ENCODE measurements at places on chromosomes 6 and 20. TPM values are rescaled to one million over a fixed set of nuclear protein-coding genes. Genes with fewer than 3 reads are reported as not detected.

DNA sequence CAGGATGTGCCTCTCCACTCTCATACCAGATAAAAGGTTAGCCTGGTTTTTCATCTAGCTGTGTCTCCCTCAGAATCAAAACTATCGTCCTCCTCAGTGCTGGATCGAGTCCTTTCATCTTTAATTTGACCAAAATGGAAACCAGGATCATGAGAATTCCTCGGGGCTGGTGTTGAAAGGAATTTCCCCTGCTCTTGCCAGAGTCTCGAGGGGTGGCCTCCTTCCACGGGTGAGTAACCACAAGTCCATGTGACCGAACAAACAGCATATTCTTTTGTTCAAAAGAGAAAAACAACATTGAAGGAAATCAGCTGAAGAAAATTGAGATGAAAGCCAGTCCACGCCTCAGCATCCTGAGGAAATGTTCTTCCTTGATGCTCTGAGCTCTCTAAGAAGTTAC, 165.9 kb upstream of the CDYL start:
- no peaks in the 10 kb centered on the region for H3K36me3 ChIP-seq
- 0 out of 2 replicates have a peak, but pooled peaks cover 7% of the 10 kb centered on the region for H3K4me1 ChIP-seq
- H3K27ac ChIP-seq: no peak overlapping the region
- no peak for DNase-seq
- H3K4me3 ChIP-seq: no peak overlapping the region

- H3K27me3 ChIP-seq: no peaks in the 10 kb centered on the region
- no peak overlapping the region for H3K27ac ChIP-seq
- no peaks in the 10 kb centered on the region for H3K36me3 ChIP-seq
- DNase-seq: no peak
- H3K4me3 ChIP-seq: no peak overlapping the region
- H3K4me1 ChIP-seq: no peaks in the 10 kb centered on the region
These were observed 61.4 kb downstream of the DNAH8 start for GRCh38 chr6:38776515-38776914.

DNA sequence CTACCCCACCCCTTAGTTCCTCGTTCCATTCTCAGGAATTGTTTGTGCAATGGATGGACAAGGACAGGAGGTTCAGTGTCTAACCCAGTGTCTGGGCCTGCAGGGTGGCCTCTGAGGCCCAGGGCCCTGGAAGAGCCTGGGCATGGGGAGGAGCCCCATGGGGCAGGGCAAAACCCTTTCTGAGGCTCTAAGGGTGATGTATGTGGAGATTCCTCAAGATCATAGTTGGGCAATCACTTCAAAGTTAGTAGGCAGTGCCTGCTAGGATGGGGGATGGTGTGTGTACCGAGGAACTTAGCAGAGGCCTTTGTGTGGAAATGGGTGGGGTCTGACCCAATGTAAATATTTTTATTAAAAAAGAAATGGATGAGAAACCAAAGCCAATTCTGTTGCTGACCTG, 6.7 kb upstream of the C2 start:
- peaks cover 15% of the 10 kb centered on the region for H3K4me1 ChIP-seq
- H3K27me3 ChIP-seq: no peaks in the 10 kb centered on the region
- H3K36me3 ChIP-seq: no peaks in the 10 kb centered on the region
- DNase-seq: no peak
- no peak overlapping the region for H3K27ac ChIP-seq

- H3K4me3 ChIP-seq: no peak overlapping the region
- H3K36me3 ChIP-seq: no peaks in the 10 kb centered on the region
- no peaks in the 10 kb centered on the region for H3K27me3 ChIP-seq
- H3K4me1 ChIP-seq: no peaks in the 10 kb centered on the region
- no peak for DNase-seq
These were observed 59.5 kb downstream of the PSMG4 start for GRCh38 chr6:3318226-3318625.

DNA sequence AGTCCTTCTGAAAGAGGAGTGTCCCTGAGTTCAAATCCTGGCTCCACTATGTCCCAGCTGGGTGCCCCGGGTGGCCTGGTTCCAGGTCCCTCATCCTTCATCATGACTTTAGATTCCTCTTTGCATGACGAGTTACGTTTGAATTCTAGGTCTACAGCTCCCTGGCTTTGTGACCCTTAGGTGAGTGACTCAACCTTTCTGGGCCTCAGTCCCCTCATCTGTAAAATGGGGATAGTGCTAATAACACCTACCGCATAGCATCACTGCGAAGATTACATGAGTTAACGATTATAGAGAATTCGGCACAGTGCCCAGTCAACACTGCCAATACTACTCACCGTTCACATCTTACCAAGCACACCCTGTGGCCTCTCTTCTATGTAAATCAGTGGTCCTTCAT, 39.4 kb downstream of the RSPO4 start:
- no peak overlapping the region for H3K27ac ChIP-seq
- DNase-seq: no peak
- H3K4me1 ChIP-seq: no peaks in the 10 kb centered on the region
- no peaks in the 10 kb centered on the region for H3K36me3 ChIP-seq
- H3K4me3 ChIP-seq: no peak overlapping the region
- H3K27me3 ChIP-seq: no peaks in the 10 kb centered on the region

DNA sequence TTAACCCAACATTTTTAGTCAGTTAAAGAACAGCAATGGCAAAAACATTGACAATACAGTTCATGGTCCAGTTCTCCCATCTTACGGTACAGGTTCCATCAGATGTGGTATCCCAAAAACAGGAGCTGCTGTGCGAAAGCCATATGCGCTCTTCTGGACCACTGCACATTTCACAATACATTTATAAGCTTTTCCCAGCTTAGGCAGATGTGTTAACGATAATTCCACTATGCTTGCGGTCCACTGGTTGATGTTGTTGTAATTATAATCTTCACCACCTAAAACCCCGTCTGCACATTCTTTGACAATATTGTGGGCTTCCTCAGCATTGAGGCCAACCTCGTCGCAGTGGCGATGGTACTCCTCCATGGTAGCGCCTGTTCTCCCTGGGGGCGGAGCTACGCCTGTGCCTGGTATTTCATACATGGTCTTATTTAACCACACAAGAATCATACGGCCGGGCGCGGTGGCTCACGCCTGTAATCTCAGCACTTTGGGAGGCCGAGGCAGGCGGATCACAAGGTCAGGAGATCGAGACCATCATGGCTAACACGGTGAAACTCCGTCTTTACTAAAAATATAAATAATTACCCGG, 52.0 kb downstream of the BFSP1 start:
- DNase-seq: no peak
- H3K36me3 ChIP-seq: no peaks in the 10 kb centered on the region
- no peaks in the 10 kb centered on the region for H3K27me3 ChIP-seq
- H3K4me1 ChIP-seq: no peaks in the 10 kb centered on the region
- no peak overlapping the region for H3K4me3 ChIP-seq

- H3K36me3 ChIP-seq: no peaks in the 10 kb centered on the region
- no peaks in the 10 kb centered on the region for H3K27me3 ChIP-seq
- no peak overlapping the region for H3K4me3 ChIP-seq
- H3K27ac ChIP-seq: no peak overlapping the region
These were observed 95.7 kb downstream of the TNFAIP3 start for GRCh38 chr6:137962725-137963124.

DNA sequence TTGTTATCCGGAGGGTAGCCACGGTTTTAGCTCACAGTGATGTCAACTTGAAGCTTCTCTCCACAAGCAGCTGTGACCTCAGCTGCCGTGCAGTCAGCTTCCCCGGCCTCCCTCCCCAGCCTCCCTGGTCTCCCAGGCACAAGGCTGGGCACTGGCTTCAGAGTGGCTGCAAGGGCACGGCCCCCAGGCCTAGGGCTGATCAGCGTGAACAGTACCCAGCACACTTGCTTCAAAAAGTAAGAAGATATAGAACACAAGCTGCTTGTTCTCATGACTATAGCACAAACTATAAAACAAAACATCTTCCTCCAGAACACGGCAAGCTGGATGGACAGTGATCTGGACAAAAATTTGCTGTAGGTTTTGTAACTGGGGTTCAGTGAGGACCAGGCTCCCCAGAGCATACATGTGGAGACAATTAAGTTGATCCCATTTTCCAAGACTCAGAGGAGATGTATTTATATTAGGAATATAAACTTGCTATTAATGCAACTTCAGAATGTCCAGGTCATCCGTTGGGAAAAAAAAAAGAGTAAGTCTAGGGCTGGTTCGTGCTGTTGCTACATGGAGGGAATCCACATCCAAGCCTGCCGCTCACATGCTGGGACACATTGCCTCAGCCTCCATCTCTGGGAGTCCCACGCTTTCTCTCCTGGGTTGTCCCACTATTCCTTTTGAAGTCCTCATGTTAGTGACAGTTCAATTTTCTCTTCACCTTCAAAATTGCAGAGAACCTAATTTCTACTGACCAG, 199.4 kb upstream of the THBS2 start:
- H3K27ac ChIP-seq: no peak overlapping the region
- no peak overlapping the region for H3K4me3 ChIP-seq
- DNase-seq: no peak
- no peaks in the 10 kb centered on the region for H3K36me3 ChIP-seq

GRCh38 chr6:139625998-139626975, 251.8 kb upstream of the CITED2 start:
- H3K36me3 ChIP-seq: no peaks in the 10 kb centered on the region
- no peak overlapping the region for H3K27ac ChIP-seq
- no peaks in the 10 kb centered on the region for H3K4me1 ChIP-seq
- no peak for DNase-seq

- H3K4me3 ChIP-seq: peak within 1 kb of the TSS; percentile 8
- H3K27ac ChIP-seq: no peak within 1 kb of the TSS
- no peaks in the 10 kb centered on the region for H3K36me3 ChIP-seq
- H3K27me3 ChIP-seq: peaks cover 7% of the 10 kb centered on the region
- no peak for DNase-seq
These were observed at the start of gene KCNK17 for GRCh38 chr6:39314273-39314795. Gene KCNK17, minus strand, starts transcription at chr6:39314419. Its CDS starts 99 bp downstream, at chr6:39314320.

DNA sequence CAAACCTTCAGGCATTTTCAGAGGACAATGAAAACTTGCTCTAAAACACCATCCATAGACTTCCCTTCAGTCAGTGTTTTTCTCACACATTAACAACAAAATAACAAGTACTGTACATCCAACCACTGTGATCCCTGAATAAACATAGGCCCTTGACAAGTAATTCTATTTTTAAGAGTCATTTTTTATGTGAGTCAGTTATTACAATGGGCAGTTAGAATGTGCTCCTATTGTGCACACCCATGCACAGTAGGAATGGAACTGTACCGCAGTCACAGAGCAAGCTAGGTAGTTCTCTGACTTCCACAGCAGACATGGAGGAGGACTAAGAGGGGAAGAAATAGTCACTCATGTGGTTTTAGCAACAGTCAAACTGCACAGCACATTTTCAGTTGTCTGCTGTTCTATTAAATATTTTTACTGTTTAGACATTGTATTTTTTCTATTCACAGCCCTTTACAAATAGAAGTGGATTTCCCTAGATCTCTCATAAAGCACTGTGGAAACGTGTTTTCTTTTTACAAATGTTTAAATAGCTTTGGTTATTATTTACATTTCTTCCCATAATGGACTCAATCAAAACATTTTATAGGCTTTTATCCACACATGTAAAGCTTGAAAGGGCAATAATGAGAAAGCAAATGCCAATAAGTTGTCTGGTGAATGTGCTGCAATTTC, 100.4 kb downstream of the JAG1 start:
- DNase-seq: no peak
- no peaks in the 10 kb centered on the region for H3K27me3 ChIP-seq

GRCh38 chr20:33731693-33732165, at the start of gene ZNF341:
Gene ZNF341, plus strand, starts transcription at chr20:33731996. Its CDS starts 26 bp downstream, at chr20:33732022.
- peaks cover 23% of the 10 kb centered on the region for H3K4me1 ChIP-seq
- H3K36me3 ChIP-seq: no peaks in the 10 kb centered on the region
- peak within 1 kb of the TSS; percentile 72 for H3K4me3 ChIP-seq

- no peaks in the 10 kb centered on the region for H3K27me3 ChIP-seq
- no peak for DNase-seq
- H3K27ac ChIP-seq: no peak overlapping the region
- H3K4me3 ChIP-seq: no peak overlapping the region
- H3K36me3 ChIP-seq: no peaks in the 10 kb centered on the region
These were observed 171.4 kb upstream of the ZNF337 start for GRCh38 chr20:25867776-25868649.

GRCh38 chr6:36702656-36703055, 5.0 kb downstream of the RAB44 start:
- H3K4me1 ChIP-seq: no peaks in the 10 kb centered on the region
- no peaks in the 10 kb centered on the region for H3K27me3 ChIP-seq
- peak; percentile 7 for DNase-seq
- no peak overlapping the region for H3K4me3 ChIP-seq

- H3K4me3 ChIP-seq: no peak overlapping the region
- no peaks in the 10 kb centered on the region for H3K4me1 ChIP-seq
- H3K27me3 ChIP-seq: no peaks in the 10 kb centered on the region
- no peak overlapping the region for H3K27ac ChIP-seq
- no peaks in the 10 kb centered on the region for H3K36me3 ChIP-seq
These were observed 37.2 kb downstream of the TRMT6 start for GRCh38 chr20:5913166-5913565.

DNA sequence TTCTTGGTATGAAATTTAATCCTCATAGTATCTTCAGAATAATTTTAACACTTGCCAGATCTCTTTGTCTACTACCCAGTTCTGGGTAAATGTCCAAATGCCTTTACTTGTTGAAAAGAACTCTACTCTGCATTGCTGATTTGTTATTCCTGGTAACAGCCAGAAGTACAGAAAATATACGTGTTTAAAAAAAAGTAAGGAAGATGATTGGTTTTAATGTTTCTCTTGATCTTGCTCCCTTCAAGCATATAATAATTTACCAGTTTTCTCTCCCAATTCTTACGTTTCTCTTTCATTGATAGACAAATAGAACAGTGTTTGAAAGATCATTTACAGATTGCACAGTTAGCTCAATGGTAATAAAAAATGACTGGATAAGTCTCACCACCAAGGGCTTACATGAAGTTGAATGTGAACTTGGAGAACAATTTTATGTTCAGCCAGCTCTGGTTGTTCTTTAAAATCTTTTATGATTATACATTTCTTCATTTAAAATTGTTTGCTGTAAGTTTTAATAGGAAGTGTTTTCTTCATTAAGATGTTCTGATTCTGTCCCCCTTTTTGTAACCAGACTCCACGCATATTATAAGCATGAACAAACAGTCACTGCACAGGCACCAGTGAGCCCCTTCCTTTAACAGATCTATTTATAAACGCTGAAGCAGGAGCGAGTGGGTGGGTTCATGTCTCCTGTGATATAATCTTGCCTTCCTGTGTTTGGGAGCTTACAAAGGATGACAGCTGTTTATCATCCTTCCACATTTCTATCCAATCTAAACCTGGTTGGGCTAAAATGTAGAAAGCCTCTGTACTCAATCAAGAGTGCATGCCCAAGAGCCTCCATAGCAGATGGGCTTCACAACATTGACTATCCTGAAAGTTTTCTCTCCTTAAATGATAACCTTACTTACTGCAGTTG, 299.5 kb downstream of the PRL start:
- H3K36me3 ChIP-seq: no peaks in the 10 kb centered on the region
- no peaks in the 10 kb centered on the region for H3K4me1 ChIP-seq
- no peak overlapping the region for H3K4me3 ChIP-seq
- no peak overlapping the region for H3K27ac ChIP-seq

- H3K36me3 ChIP-seq: no peaks in the 10 kb centered on the region
- no peaks in the 10 kb centered on the region for H3K27me3 ChIP-seq
- DNase-seq: no peak
- H3K4me3 ChIP-seq: no peak overlapping the region
These were observed 396.5 kb downstream of the HDGFL1 start for GRCh38 chr6:22965889-22966288.

Gene ELOVL4
- total RNA-seq: 0.56 TPM

Gene CTCFL
- not detected for total RNA-seq

Gene STK4
- total RNA-seq: 74.7 TPM

All from Caco-2 (cell line).